ENCODE measurements at places on chromosomes 1 and 21.

DNA sequence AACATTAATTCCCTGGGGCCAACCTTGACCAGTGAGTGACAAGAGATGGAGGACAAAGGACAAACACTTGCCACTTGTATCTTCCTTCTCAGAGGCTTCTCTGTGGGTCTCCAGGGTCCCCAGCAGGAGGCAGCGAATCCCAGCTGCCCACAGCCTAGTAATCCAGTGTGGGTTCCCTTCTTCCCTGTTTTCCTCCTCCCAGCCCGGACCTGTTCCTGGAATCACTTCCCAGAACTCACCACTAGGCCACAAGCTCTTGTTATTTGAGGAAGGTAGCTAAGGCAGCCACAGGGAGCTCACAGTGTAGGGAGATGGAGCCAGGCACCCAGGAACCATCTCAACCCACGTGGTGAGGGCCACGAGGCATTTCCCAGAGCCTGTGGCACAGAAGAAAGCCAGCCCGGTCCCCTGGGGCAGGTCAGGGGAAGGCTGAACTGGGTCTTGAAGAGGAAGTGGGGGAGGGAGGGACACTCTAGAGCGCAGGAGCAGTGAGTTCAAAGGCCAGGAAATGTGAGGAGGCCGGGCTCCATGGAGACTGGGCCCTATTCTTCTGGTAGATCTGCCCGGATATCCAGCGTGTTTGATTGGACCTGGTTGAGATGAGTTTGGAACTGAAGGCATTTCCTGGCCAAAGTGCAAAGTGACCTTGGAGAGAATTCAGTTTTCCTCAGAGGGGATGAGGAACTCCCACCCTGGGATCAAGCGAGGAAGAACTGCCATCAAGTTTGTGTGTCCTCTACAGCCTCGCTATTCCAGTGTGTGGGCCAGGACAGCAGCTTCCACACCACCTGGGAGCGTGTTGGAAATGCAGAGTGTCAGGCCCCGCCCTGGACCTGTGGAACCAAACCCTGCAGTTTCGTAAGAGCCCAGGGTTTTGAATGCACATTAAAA lies 20.3 kb upstream of the C2CD2 start:
- no peak for DNase-seq

DNA sequence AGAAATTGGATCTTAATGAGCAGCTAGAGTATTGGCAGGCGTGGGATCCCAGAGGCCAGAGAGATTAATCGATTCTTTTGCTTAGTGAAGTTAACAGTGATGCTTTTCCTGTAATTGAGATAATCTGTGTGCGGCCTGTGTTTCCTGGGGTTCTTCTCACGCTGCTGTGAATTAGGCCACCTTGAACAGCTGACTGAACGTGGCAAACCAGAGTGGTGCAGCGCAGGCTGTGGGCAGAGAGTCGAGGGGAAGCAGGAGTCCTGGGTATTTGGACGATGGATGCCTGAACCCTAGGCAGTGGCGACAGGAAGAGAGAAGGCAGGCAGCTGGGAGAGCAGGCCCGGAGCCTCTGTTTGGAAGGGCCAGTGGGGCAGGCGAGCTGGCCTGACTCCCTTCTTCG lies 51.7 kb downstream of the RYR2 start:
- DNase-seq: no peak

GRCh38 chr1:203644661-203645510 lies 18.3 kb downstream of the ATP2B4 start:
- no peak for DNase-seq

GRCh38 chr1:28582248-28582615 lies 9.8 kb upstream of the RAB42 start:
- DNase-seq: no peak

DNA sequence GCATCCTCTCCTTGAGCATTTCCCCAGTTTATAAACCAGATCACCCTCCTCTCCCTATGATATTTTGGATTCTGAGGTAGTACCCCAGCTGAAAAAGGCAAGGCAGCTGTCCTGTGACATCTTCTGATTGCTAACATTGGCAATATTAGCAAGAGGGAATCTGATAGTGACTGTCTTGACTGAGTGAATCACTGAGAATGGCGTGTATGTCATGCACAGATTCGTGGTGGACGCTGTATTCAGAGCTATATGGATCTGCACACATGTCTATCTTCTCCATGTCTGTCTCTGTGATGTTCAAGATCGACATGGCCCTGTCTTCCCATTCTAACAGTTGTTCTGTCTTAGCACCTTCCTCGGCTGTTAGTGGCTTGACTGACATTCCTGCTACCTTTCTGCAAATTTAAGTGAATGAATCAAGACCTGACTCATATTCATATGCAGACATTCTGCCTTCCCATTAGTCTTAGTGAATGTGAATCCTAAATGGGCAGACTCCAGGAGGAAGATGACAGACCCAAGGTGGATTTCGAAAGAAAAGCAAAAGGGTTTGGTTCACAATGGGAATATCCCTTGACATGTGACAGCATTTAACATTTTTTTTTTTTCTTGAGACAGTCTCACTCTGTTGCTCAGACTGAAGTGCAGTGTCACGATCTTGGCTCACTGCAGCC lies 97.7 kb downstream of the PGBD5 start:
- no peak for DNase-seq

- DNase-seq: no peak
These were observed 6.1 kb downstream of the NUP210L start for GRCh38 chr1:154148807-154149206.

- DNase-seq: no peak
These were observed 18.2 kb downstream of the CNTN2 start for GRCh38 chr1:205061227-205061626.

GRCh38 chr1:176098560-176098959 lies 108.5 kb downstream of the COP1 start:
- DNase-seq: no peak

GRCh38 chr1:19869929-19870328 lies 12.3 kb upstream of the OTUD3 start:
- no peak for DNase-seq

- DNase-seq: no peak
These were observed 131.1 kb downstream of the GLUL start for GRCh38 chr1:182260516-182260915.

- no peak for DNase-seq
These were observed 124.3 kb downstream of the PGBD5 start for GRCh38 chr1:230301822-230302221.

- DNase-seq: no peak
These were observed 25.6 kb upstream of the A3GALT2 start for GRCh38 chr1:33346533-33346926.

GRCh38 chr21:34157521-34157920 lies 84.1 kb downstream of the MRPS6 start:
- no peak for DNase-seq

- no peak for DNase-seq
These were observed at the start of gene C2CD2 for GRCh38 chr21:41953831-41954653. Gene C2CD2 (minus strand): TSS chr21:41954018. CDS start chr21:41953648, 370 bp downstream.

- DNase-seq: no peak
These were observed 36.4 kb downstream of the ELK4 start for GRCh38 chr1:205595435-205595834.

- no peak for DNase-seq
These were observed 1.3 kb upstream of the FLVCR1 start for GRCh38 chr1:212856755-212857154.

DNA sequence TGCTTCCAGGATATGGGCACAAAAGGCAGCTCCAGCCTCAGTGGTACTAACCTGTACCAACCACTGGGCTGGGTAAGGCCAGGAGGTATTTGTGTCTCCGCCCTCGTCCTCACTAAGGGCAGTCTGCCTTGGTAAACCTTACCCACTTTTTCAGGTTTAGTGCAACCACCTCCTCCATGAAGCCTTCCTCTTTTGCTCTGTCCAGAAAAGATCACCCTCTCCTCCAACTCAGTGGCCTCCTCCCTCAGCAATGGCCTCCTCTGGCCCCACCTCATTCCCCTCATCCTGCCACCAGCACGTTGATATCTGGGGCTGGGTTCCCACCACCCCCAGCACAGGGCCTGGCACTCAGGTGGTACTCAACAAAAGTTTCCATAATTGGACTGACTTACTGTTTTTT lies 161.5 kb downstream of the GRIK3 start:
- no peak for DNase-seq

DNA sequence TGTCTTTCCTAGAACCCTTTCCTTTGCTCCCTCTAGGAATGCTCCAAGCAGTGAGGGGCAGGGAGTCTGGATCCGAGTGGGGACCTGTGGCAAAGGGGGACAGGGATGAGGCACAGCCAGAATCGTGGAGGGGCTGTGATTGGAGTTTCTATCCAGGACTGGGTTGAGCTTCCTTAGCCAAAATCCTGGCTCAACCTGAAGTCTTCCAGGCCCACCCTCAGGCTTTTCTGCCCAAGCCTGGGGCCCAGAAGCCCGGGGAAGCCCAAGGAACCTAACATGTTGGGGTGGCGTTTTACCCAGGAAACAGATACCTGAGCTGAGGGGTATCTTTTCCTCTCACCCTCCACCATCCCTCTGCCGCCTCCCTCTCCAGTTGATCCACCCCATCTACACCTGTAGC lies 5.4 kb downstream of the MYOG start:
- DNase-seq: no peak

DNA sequence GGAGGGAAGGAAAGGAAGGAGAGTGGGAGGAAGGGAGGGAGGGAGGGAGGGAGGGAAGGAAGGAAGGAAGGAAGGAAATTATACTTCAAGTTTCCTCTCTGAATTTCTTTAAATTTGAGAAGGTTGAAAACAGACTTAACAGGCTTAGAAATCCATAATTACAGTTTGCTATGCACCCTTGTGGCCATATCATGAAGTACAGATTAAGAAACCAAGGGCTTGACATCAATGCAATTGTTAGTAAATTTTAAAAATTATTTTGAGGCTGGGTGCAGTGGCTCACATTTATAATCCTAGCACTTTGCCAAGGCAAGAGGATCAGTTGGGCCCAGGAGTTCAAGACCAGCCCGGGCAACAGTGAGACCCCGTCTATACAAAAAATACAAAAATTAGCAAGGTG lies 14.4 kb downstream of the ANP32E start:
- DNase-seq: no peak

DNA sequence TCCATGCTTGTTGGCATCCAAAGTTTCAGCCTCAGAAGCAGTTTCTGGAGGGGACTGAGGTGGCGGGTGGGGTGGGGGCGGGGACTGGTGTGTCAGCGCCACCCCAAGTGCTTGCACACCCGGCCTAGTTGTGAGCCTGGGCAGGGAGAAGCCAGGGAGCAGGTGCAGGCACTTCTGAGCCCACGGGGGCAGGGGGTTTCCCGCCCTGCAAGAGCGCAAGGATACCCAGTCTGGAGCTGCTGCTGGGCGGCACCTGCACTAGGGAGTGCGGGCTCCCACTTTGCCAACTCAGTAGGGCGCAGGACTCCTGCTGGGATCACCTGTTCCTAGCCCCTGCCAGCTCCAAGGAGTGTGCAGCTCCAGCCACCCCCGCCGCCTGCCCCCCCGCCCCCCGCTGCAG lies 33.5 kb downstream of the MAGI3 start:
- no peak for DNase-seq

DNA sequence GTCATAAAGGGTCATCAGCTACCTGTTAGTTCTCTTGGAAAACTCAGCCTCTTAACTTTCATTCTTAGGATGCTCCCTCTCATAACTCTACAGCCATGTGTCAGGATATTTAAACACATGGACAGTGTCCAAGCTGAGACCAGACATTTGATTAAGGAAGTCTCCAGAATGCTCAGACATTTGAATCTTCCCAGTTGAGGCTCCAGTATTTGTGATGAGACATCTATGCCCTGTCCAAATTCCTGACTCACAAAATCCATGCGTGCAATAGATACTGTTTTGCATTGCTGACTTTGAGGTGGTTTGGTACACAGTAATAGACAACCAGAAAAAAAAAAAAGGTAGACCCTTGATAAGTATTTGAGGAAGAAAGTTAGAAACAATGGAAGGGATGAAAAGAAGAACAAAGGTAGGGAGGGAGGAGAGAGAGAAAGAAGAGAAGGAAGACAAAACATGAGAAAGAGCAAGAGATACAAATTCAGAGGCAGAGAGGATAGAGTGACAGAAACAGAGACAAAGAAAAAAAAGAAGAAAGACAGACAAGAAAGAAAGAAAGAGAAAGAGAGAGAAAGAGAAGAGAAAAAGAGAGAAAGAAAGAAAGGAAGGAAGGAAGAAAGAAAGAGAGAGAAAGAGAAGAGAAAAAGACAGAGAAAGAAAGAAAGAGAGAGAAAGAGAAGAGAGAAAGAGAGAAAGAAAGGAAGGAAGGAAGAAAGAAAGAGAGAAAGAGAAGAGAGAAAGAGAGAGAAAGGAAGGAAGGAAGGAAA lies 275.5 kb upstream of the PRMT6 start:
- no peak for DNase-seq

DNA sequence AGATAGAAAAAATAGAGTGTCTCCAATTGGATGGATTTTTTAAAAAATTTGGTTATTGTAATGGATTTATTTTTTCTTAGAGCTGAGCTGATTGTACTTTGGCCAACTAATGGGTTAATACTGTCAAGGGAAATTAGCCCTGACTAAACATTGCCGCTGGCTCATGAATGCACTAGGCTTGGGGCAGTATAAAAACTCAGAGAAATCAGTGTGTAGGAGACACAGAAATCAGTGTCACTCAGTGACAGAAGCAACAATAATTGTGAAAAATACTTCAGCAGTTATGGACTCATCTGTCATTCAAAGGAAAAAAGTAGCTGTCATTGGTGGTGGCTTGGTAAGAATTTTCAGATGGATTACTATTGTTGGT lies at the start of gene KMO:
TSS of gene KMO (plus strand) at position 217 of the 370 bp plus-strand sequence. CDS start at position 284, 67 bp downstream.
- no peak for DNase-seq

- DNase-seq: no peak
These were observed 183.3 kb downstream of the AK5 start for GRCh38 chr1:77465139-77465538.

Data from stimulated activated CD8-positive, alpha-beta memory T cell treated with anti-CD3 and anti-CD28 coated beads, Interleukin-15, amount 100 ng/mL, for 24 hours (primary cell).